ENCODE measurements at places on chromosomes 12 and 14. TPM values are rescaled to one million over a fixed set of nuclear protein-coding genes. Genes with fewer than 3 reads are reported as not detected.
A peak's percentile ranks its signal among the peaks of the same experiment; 100 is the strongest.

- H3K4me1 ChIP-seq, result no peaks in the 10 kb centered on the region
- H3K27ac ChIP-seq, result no peak overlapping the region
- H3K27me3 ChIP-seq, result peaks cover 21% of the 10 kb centered on the region
- no peak overlapping the region for H3K4me3 ChIP-seq
- DNase-seq, result no peak
These were observed 37.8 kb downstream of the MYO1H start for GRCh38 chr12:109385339-109386058.

GRCh38 chr12:76069339-76069738 is 15.1 kb downstream of the NAP1L1 start:
- H3K27ac ChIP-seq, result no peak overlapping the region
- no peak for DNase-seq
- no peaks in the 10 kb centered on the region for H3K27me3 ChIP-seq
- peaks cover 85% of the 10 kb centered on the region for H3K36me3 ChIP-seq
- no peak overlapping the region for H3K4me3 ChIP-seq

DNA sequence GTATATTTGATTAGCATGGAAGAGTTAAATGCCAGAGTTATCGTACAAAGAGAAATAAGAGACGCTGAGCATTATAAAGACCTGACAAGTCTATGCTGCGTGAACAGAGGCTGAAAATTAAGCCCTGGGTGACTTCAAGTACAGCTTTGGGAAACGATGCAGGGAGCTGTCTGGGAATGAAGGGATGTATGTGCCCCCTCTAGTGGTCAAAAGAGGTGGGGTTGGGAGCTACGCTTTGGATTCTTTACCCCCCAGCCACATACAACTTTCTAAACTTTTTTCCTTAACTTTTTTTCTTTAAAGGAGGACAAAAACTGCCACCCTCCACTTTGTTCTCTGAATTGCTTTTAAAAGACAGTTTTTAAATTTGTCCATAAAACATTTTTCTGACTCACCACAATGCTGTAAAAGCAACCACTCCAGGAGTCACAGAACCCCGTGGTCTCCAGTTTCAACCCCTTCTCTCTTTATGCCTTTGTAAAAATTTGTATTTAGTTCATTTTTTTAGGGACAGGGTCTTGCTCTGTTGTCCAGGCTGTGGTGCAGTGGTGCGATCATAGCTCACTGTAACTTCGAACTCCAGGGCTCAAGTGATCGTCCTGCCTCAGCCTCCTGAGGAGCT is 59.4 kb downstream of the ZNF664 start:
- H3K36me3 ChIP-seq, result no peaks in the 10 kb centered on the region
- H3K27ac ChIP-seq, result no peak overlapping the region
- H3K4me1 ChIP-seq, result no peaks in the 10 kb centered on the region
- peak; percentile 37 for DNase-seq

- H3K27me3 ChIP-seq, result no peaks in the 10 kb centered on the region
- no peaks in the 10 kb centered on the region for H3K4me1 ChIP-seq
- peaks cover 49% of the 10 kb centered on the region for H3K36me3 ChIP-seq
These were observed 51.3 kb downstream of the WASHC4 start for GRCh38 chr12:105158876-105159275.

Gene GPR68
- 45.3 TPM for total RNA-seq

- peaks cover 21% of the 10 kb centered on the region for H3K4me1 ChIP-seq
- peak; percentile 69 for DNase-seq
- H3K27ac ChIP-seq, result peak overlapping the region; percentile 72
- H3K27me3 ChIP-seq, result peaks cover 4% of the 10 kb centered on the region
These were observed 199.5 kb upstream of the SFSWAP start for GRCh38 chr12:131511391-131511802.

DNA sequence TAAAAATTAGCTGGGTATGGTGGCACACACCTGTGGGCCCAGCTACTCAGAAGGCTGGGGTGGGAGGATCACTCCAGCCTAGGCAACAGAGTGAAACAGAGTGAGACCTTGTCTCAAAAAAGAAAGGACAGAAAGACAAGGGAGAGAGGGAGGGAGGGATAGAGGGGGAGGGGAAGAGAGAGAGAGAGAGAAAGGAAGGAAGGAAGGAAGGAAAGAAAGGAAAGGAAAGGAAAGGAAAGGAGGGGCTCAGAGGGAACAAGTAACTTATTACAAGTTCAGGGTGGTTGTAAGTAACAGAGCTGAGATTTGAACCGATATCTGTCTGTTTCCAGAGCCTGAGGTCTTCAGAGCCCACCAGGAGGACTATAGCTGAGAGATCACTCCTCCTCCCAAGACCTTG is 8.3 kb downstream of the IFFO1 start:
- H3K27ac ChIP-seq, result peak overlapping the region; percentile 30
- no peak for DNase-seq
- no peaks in the 10 kb centered on the region for H3K27me3 ChIP-seq
- no peak overlapping the region for H3K4me3 ChIP-seq

- H3K4me3 ChIP-seq, result peak within 1 kb of the TSS; percentile 76
- H3K4me1 ChIP-seq, result peaks cover 26% of the 10 kb centered on the region
- H3K27ac ChIP-seq, result no peak within 1 kb of the TSS
- DNase-seq, result peak; percentile 29
- no peaks in the 10 kb centered on the region for H3K36me3 ChIP-seq
These were observed at the start of gene SLC8A3 for GRCh38 chr14:70188659-70189455. Gene SLC8A3 (minus strand): TSS chr14:70188951. CDS start chr14:70168422, 20,529 bp downstream.

- DNase-seq, result no peak
- H3K27me3 ChIP-seq, result peaks cover 4% of the 10 kb centered on the region
- no peak overlapping the region for H3K27ac ChIP-seq
- no peak overlapping the region for H3K4me3 ChIP-seq
These were observed 169.8 kb upstream of the PLXNC1 start for GRCh38 chr12:93978553-93978952.

GRCh38 chr12:119406811-119407210 is 72.3 kb downstream of the CCDC60 start:
- no peak overlapping the region for H3K27ac ChIP-seq
- no peaks in the 10 kb centered on the region for H3K36me3 ChIP-seq
- H3K4me1 ChIP-seq, result no peaks in the 10 kb centered on the region

DNA sequence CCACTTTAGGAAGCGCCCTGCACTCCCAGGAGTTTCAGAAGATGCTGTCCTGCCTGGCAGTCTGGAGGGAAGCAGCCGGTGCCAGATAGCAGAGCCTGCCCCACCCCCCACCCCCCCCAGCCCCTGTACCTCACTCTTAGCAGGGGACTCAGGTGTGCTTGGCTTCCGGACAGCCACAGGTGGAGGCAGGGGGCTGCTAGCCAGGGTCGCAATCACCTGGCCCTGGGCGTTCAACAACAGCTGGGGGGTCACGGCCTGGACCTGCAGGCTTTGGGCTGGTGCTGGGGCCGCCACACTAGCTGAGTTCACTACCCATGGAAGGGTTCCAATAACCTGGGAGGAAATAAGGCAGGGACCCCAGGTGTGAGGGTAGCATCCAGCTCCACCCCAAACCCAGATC is 22.0 kb downstream of the POU6F1 start:
- H3K36me3 ChIP-seq, result no peaks in the 10 kb centered on the region
- no peaks in the 10 kb centered on the region for H3K27me3 ChIP-seq
- H3K4me1 ChIP-seq, result no peaks in the 10 kb centered on the region
- H3K27ac ChIP-seq, result no peak overlapping the region
- H3K4me3 ChIP-seq, result no peak overlapping the region

Gene RIMBP2
- total RNA-seq, result not detected

- DNase-seq, result no peak
- H3K27ac ChIP-seq, result no peak overlapping the region
- H3K36me3 ChIP-seq, result no peaks in the 10 kb centered on the region
- no peak overlapping the region for H3K4me3 ChIP-seq
- H3K27me3 ChIP-seq, result peaks cover 26% of the 10 kb centered on the region
These were observed 18.5 kb downstream of the RPGRIP1 start for GRCh38 chr14:21298358-21298757.

- DNase-seq, result no peak
- no peaks in the 10 kb centered on the region for H3K27me3 ChIP-seq
- H3K27ac ChIP-seq, result no peak overlapping the region
- H3K4me1 ChIP-seq, result no peaks in the 10 kb centered on the region
These were observed 1085.4 kb downstream of the SLC6A15 start for GRCh38 chr12:83827193-83827592.

Gene SUOX
- 6.8 TPM for total RNA-seq

GRCh38 chr12:64737539-64737938 is 21.7 kb downstream of the GNS start:
- peak overlapping the region; percentile 79 for H3K27ac ChIP-seq
- no peak overlapping the region for H3K4me3 ChIP-seq
- H3K36me3 ChIP-seq, result peaks cover 54% of the 10 kb centered on the region
- DNase-seq, result peak; percentile 49

DNA sequence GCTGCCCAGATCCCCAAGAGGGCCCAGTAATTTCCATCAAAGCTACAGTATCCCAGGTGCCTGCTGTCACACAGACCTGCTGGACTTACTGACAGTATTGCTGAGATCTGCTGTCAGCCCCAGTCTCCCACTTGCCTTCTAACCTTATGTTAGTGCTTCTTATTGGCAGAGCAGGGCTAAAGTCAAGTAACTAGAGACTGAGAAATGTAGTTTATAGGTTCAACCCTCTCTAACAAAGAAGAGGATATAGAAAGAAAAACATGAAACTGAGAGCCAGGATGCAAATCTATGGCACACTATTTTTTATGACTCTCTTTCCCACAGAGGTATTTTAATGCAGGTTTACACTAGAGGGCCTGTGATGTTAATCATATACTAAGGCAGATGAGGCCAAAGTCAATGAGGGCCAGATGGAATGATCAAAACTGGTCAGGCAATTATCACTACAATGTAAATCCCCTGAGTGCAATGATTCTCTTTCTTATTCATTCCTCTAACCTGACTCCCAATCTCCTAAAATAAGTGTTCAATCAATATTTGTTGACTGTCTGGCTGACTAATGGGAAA is 781.9 kb downstream of the VRK1 start:
- no peak overlapping the region for H3K27ac ChIP-seq
- no peak overlapping the region for H3K4me3 ChIP-seq
- no peaks in the 10 kb centered on the region for H3K4me1 ChIP-seq
- H3K27me3 ChIP-seq, result no peaks in the 10 kb centered on the region

DNA sequence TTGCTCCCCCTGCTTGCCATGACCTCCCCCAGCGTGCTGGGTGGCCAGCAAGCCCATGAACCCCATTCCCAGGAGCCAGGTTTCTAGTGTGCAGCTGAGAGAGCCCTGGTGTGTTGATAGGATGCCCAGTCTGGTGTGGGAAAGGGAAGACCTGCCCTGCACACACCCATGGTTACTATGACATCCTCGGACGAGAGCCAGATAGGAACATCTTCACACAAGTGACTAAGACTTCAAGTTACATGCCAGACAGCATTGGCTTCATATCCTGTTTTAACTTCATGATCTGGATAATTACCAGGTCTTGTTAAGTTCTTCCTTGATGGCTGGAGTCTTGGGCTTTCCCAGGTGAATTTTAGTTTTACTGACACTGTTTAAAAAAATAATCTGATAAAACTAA is 196.6 kb upstream of the EGLN3 start:
- DNase-seq, result no peak
- H3K4me1 ChIP-seq, result no peaks in the 10 kb centered on the region
- peaks cover 3% of the 10 kb centered on the region for H3K27me3 ChIP-seq
- no peak overlapping the region for H3K4me3 ChIP-seq
- no peak overlapping the region for H3K27ac ChIP-seq

DNA sequence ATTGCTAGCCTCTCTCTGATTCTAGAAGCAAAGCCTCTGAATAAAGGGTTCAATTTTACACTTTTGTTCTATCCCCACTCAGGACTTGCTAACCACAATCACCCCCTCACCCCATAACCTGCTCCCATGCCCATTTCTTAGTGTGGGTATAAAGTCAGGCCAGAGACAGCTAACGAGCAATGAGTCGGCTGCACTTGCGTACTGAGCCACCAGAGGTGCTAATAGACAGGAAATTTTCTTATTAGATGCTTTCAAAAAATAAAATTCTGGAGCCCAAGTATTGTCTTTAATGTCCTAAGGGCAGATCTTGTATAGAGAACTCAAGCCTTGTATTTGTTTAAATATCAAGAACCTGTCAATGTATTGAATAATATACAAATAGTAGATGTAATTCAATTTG is 256.9 kb downstream of the SYT1 start:
- H3K27ac ChIP-seq, result no peak overlapping the region
- H3K4me3 ChIP-seq, result no peak overlapping the region

GRCh38 chr12:6330192-6330591 is 11.7 kb downstream of the TNFRSF1A start:
- no peak for DNase-seq
- H3K36me3 ChIP-seq, result peaks cover 65% of the 10 kb centered on the region
- no peak overlapping the region for H3K4me3 ChIP-seq
- H3K27ac ChIP-seq, result peak overlapping the region; percentile 49

Gene UBC
- 974 TPM for total RNA-seq

DNA sequence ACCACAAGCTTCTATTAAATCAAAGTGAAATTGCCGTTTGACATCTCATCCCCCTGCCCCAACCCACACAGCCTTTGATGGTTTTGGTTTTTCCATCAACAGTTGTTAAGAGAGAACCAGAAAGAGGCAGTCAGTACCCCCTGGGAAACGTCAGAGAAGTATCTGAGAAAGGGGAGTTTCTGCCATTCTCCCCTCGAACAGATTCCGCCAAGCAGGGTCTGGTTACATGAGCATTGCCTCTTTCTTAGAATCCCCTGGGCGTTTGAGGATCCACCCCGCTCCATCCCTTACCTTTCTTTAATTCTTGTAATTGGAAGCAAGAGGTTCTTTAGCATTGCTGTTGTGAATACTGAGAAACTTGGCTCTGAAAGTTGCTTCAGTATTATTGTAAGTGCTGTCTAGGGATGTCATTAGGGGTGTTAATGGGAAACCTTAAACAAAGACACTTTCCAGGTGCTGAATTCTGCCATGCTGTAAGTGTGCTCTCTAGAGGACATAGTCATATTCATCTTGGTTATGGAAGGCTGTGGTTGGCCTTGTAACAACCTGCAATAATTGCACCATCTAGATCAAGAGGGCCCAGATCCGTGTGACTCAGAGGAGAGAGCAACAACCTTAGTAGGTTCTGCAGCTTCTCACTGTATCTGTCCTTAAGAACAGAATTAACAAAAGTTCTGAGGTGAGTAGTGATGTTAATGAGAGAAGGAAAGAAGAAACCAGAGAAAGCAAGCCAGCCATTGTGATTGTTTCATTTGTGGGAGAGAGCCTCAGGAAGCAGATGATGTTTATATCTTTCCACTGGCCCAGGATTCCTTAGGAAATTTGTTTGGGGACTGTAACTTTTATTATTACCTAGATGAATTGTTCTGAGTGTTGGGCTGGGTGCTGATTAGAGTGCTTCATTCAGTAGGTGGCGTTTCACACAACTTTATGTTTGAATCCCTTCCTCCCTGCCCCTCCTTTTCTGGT is 9.0 kb downstream of the TMBIM6 start:
- peak; percentile 59 for DNase-seq
- peaks cover 76% of the 10 kb centered on the region for H3K4me1 ChIP-seq
- peak overlapping the region; percentile 9 for H3K4me3 ChIP-seq
- H3K36me3 ChIP-seq, result peaks cover 66% of the 10 kb centered on the region
- no peaks in the 10 kb centered on the region for H3K27me3 ChIP-seq
- H3K27ac ChIP-seq, result peak overlapping the region; percentile 72

Data from activated CD8-positive, alpha-beta T cell treated with anti-CD3 and anti-CD28 coated beads, Interleukin-2, amount 10 ng/mL, durations not matched to agents 7 days and 5 days (primary cell).